Testis (tissue), 5 donors: ENCODE measurements at places on chromosomes 13 and 19.

- DNase-seq = no peak
Observed at GRCh38 chr13:113774177-113775107, 15.4 kb downstream of the TMEM255B start.

DNA sequence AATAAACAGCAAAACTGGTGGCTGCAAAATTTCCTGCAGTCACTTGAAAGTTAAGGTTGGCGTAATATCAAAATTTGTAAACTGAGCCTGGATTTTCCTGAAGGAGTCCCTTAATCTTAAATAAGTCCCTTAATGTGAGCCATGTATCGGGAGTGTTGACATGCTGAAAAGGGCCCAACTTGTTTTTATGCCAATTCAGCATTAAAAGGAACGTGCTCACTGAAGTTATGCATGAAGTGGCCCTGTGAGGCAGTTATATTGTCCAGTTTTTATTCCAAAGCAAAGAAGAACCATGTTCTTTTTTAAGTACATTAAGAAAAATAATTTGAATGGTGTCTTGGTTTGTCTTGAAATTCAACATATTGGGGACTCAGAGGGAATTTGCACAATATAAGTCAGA is 1766.9 kb downstream of the SLITRK1 start:
- DNase-seq = no peak

DNA sequence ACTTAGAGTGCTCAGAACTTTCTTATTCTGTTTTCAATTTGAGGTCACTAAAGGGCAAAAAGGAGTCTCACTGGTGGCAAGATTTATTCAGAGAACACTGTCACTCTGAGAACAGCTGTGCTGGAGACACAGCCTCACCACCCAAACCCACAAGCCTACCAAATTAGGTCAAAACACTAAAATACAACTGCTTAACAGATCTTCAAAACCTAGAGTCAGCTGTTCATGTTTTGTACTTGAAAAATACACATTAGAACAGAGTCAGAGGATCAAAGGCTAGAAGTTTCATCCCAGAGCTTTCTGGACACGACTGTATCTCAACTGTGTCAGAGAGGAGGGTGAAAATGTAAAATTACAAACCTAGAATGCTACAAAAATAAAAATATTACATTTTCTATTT is 89.3 kb downstream of the MIPEP start:
- no peak for DNase-seq

DNA sequence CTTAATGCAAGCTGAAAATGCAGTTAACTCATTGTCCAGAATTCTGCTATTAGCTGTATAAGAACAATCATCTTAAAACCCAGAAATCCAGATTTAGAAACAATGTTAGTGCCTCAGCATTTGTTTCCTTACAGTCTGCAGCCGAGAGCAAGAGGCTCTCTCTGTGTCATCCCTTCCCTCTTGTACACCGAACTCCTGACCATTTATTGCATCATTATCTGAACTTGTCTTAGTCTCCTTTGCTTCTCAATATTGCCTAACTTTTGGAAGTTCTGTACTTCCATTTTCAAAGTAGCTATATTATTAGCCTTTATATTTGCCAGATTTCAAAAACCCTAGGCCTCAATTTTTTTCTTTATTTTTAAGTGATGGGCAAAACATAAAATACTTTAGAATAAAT is 27.1 kb downstream of the RNASEH2B start:
- DNase-seq = no peak

- DNase-seq = peak; percentile 97
Observed at GRCh38 chr19:21568816-21569493, 63.6 kb downstream of the ZNF429 start.

DNA sequence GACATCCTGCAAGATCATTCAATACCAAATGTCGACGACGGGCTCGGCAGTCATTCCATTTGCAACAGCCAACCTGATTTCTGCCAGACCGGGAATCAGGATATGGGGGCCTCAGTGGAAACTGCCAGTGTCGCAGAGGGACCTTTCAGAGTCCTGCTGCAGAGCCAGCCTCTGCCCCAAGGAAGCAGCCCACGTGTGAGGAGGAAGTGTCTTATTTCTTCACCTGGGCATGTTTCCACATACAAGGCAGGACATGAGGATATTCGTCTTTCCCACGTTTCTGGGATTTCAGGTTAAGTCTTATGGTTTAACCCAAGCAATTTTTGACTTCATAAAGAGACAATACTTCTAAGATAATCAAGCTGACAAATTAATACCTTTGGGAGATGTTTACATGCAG is 69.9 kb downstream of the ABCC4 start:
- DNase-seq = no peak
